ENCODE measurements at places on chromosomes 12 and 14.

- DNase-seq = no peak
Observed at GRCh38 chr14:73739899-73740617, 25.9 kb upstream of the PNMA1 start.

DNA sequence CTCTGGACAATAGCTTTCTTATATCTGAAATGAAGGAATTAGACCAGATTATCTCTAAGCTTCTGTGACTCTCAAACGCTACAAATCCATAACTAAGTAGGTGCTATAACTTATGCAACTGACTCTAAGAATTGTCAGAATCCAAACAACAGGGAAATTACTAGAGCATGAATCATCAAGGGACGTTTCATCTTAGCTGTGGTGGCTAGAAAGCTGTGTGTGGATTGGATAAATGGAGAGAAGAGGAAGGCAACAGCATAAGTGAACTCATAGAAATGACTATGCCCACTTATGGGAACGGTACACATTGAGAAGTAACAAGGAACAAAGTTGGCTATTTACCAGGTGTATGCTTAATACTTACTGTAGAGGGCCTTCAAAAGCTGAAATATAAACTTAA lies 96.0 kb upstream of the NEDD1 start:
- no peak for DNase-seq

- no peak for DNase-seq
Observed at GRCh38 chr12:59708064-59708463, 112.2 kb downstream of the SLC16A7 start.

DNA sequence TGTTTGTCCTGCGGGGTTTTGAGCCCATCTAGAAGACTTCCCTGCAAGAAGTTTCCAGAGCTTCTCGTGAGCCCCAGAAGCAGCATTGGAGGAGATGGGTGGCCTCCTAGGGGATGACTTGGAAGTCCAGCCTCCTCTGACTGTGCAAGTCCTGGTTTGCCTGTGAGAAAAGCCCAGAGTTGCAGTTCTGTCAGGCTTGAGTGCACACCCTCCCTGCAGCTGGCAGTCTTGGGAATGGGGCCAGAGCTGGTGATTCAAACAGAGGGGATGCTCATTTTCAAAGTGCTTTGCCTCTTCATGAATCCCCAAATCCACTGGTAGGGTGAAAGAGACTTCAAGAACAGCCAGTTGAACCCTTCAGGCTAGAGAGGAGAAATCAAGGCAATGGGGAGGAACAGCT lies 3.9 kb upstream of the PPP1R1A start:
- no peak for DNase-seq

- DNase-seq = no peak
Observed at GRCh38 chr14:29857551-29857950, 70.1 kb downstream of the PRKD1 start.

DNA sequence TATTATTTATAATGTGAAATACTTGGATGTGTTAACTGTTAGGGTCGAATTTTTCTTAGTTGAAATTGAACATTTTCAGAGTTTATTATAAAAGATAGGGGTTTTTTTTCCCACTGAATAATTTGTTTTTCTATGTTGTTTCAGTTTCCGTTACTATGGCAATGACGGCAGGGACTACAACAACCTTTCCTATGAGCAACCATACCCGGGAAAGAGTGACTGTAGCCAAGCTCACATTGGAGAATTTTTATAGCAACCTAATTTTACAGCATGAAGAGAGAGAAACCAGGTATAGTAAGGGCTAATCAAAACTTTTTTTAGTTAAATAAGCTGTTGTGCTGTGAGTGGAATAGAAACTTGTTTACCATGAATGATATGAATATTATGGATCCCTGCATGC lies 35.1 kb upstream of the BMAL2 start:
- no peak for DNase-seq

GRCh38 chr14:71332476-71332875 lies 425.2 kb downstream of the PCNX1 start:
- no peak for DNase-seq

Measured in activated T-cell treated with anti-CD3 and anti-CD28 coated beads for 1 hour (primary cell).